Cardiac septum (tissue), 1 donor: ENCODE measurements at places on chromosomes 1 and 21. TPM values are rescaled to one million over a fixed set of nuclear protein-coding genes. Genes with fewer than 3 reads are reported as not detected.
A peak's percentile ranks its signal among the peaks of the same experiment; 100 is the strongest.

DNA sequence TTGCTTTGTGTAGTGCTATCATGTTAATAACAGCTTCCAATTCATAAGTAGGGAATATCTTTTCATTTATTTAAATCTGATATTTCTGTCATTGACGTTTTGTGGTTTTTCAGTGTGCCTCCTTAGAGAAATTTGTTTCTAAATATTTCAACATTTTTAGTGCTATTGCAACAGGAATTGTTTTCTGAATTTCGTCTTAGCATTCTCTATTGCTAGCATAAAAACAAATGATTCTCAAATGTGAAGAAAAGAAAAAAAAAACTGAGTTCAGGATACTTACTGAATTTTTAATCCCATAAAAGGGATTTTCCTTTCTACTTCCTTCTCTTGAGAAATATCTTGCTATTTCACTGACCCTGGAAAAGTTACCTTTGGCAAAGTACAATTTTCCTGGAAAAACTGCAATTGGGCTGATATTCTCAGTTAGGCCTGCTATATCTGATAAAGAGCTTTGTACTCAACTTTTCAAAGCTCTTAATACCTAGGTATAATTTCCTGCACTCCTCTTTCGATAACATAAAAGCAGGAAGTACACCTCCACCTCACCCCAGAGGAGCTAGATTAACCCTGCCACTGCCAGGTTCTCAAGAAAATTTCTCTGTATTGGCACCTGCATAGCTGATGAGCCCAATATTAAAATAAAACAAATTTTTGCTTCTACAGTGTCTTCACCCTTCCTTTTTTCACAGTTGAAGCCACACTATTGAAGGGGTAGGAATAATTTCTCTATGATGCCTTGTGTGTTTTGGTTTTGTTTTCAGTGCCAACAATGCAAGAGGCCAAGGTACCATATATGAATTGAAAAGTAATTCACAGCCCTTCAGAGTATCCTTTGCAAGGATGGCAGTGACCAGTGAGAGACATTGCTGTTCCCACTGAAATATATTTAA is 35.6 kb downstream of the PTPN14 start:
- DNase-seq: no peak

DNA sequence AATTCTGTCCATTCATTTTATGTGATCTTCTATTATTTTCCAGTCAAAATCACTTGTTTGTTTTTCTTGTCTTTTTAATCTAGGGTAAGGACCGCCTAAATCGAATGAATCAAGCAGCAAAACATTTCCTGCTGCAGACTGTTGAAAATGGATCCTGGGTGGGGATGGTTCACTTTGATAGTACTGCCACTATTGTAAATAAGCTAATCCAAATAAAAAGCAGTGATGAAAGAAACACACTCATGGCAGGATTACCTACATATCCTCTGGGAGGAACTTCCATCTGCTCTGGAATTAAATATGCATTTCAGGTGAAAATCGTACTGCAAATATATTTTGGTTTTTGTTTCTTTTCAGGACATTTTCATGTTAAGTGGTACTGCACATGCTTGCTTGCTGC is 20.5 kb downstream of the CLCA4 start:
- DNase-seq: no peak

DNA sequence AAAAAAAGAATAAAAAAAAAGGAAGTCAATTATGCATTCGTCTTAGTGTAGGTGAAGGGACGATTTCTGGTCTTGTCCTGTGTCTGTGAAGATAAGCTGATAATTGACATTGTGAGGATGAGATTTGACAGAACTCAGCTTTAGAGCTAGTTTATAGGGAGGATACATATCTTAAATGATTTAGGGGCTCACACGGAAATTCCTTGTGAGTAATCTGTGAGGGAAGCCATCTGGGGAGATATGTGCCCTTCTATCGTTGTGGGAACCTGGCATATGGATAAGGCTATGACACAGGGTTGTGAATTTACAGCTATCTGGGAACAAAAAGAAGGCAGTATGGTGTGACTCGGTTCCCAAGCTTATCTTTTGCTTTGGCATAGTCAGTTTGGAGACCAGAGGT is 71.1 kb downstream of the RABGAP1L start:
- DNase-seq: no peak

DNA sequence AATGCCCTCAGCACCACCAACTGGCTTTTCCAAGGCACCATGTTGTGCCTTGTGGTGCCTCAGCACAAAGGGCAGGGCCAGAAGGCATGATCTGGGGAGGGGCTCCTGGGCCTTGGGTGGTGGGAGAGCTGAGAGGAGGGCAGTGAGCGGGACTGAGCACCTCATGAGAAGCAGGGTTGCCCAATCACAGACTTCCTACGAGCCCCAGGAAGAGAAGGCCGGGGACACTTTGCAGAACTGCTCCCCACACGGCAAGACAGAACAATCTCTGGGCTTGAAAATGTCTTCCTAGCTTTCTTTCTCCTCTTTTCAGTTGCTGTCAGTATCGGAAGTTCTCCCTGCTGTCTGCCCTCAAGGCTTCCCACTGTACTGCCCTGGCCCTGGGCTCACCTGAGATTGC is 6.8 kb downstream of the KCNJ10 start:
- no peak for DNase-seq

DNA sequence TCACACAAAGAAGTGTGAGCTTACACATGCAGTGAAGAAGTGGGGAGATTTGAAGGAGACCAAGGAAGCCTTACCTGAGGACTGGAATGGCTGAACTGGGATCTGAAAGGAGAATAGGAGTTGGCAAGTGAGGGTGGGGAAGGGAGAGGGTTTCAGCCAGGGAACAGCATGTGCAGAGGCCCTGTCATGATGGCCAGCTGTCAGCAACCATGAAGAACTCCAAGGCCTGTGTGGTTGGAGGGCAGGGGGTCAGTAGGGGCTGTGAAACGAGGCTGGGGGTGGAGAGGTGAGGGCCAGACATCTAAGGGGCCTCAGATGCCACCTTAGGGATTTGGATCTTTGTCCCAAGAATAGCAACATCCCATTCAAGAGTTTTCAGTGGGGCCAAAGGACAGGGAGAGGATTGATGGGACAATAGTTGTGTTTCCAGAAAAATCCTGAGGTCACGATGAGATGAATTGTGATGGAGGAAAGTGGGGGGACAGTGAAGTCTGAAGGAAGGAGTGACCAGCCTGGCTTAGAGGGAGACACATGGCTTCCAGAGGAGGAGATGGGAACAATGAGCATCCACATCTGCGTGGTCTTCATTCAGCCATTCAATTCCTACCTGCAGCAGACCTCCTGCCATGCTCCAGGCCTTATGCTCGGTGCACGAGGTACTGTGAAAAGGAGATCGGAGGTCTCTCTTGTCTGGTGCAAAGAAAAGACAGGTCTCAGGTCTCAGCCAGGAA is 187.6 kb downstream of the MATN1 start:
- DNase-seq: peak; percentile 54

The SLC37A1 gene
- total RNA-seq: 6.7 TPM

DNA sequence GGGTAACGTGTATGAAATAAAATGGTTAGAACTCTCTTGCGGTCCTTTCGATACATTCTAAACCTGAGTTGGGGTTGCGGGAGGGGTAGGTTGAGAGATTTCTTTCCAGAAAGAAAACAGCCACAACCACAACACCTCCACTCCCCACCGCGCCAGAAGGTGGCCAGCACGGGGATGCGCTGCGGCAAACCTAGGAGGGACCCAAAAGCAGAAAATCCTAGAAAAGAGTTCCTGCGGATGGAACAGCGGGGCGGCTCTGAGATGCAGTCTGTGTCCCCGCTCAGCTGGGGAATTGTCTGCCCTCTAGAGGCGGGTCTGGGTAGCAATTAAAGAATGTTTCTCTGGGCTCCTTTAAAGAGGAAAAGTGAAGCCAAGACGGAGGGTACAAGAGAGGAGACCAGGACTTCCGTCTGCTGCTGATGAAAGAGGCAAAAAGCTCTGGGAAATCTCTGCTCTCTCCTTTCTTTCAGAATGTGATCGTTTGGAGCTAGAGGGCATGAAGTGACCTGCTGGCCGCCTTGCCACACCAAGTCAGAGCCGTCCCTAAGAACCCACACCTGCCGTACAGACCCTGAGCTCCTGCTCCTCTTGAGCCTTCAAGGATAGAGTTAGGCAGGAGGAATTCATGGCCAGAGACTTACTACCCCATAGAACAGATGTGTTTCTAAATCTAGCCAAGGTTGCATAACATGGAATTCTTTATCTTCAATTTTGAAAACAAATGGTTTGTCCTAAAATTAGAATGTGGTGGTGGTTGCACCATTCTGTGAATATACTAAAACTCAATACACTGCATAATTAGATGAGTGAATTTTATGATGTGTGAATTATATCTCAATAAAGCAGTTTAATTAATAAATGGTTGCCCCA is 46.5 kb upstream of the COA6 start:
- DNase-seq: no peak

The TINAGL1 gene
- 180 TPM for total RNA-seq

DNA sequence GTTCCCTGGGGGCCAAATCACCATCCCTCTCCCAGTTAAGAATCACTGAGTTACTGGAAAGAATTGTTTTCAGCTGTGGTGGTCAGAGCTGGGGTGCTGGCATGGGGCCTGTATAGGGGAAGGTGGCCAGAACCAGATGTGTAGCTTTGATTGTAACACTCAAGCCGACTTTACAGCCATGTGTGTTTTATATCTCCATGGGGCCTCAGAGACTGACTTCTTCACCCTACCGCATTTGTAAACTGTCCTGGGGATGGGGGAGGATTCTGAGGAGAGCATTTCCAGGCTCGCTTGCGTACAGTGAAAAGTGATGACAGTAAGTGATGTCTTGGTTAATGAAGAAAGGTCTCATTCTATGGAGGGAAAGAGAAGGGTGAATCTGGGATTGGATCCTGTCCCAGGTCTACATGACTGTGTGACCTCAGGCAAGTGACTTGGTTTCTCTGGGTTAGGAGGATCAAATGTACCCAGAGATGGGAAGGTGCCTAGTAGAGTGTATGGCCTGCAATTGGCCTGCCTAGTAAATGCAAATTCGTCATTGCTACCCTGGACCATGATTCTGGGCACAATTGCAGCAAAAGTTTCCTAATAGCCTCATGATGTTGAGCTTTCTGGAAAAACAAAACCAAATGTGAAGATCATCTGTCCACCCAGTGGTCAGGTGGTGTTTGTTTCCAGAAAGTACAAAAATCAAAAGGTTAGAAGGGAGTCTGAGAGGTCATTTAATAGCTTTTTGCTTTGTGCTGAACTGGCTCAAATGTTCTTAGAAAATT is 49.7 kb upstream of the RCC2 start:
- no peak for DNase-seq

- no peak for DNase-seq
These were observed 513.0 kb downstream of the PTPRU start for GRCh38 chr1:29749024-29749945.

DNA sequence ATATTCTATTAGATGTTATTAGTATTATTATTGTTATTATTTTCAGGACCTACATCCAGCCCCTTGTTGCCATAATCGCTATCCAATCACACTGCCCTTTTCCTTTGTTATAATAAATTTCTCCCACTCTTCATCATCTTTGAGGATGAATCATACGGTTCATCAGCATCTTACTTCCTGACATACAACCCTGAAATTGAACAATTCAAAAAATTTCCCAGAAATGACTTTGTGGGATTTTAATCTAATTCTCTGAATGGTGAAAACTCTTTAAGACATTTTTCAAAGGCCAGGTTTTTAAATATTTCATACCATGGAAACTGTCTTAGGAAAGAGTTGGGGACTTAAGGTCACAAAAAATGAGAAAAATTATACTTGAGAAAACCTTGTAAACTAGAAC is 353.5 kb downstream of the ST6GALNAC3 start:
- DNase-seq: no peak

DNA sequence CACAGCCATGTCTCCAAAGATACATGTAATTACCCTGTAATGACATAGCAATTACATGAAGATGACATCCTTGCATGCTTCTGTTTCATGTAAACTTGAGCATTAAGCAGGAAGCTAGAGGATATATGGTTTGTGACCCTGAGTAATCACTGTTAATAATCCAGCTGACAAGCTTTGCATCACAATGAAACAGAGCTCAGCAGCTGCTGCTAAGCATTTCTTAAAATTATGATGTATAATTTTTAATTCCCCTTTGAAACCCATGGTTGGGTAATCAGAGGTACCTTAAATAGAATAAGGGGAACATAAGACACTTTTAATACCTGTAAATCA is 293.5 kb downstream of the NTNG1 start:
- no peak for DNase-seq

- no peak for DNase-seq
These were observed 34.1 kb upstream of the DIP2A start for GRCh38 chr21:46424621-46425020.

- DNase-seq: no peak
These were observed 17.7 kb upstream of the ELAVL4 start for GRCh38 chr1:50091068-50091467.

- DNase-seq: peak; percentile 46
These were observed 1.6 kb upstream of the S100A6 start for GRCh38 chr1:153537376-153537730.

DNA sequence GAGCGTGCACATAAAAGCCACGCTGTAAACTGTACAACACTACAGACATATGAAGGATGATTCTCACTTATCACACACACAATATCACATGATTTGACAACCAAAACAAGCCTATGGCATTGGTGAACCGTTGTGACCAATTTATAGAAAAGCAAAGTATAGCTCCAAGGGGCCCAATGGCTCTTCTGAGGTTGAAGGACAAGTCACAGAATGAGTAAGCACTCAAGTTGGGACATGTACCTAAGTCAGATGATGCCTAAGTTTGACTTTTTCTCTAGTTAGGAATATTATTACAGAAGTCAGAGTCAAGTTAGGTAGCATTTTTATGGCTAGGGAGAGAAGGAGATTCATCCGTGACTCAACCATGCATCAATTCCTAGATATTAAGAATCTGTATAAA is 45.7 kb downstream of the PLPP3 start:
- DNase-seq: no peak

GRCh38 chr1:228344631-228345072 is 62.0 kb downstream of the TRIM11 start:
- DNase-seq: peak; percentile 75

DNA sequence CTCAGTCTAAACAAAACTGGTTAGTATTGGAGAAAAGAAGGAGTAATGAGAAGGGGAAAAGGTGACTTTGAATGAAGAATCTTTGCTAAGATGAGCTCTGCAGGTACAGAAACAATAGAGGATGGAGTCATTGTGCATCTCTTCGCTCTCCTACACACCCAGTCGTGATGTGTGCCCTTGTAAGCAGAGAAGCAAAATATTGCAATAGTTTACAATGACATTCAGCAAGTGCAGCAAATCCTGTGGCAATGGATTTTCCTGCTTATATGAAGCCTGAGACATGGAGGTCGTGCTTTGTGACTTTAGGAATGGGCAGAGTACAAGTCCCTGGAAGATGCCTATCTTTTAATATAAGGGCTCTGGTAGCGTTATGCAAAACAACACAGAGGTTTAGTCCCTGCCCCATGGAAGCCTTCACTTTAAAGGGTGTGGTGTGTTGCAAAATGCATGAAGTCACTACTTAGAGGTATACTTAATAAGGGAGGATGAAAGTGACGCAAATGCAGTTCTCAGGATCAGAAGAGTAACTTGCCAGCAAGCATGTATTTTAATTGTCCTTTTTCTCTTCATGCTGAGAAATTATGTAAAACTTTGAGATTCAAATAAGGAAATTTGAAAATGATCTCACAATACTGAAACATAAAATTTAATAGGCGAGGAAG is 88.0 kb upstream of the IVNS1ABP start:
- DNase-seq: no peak
